ENCODE measurements at places on chromosomes 2 and 18.

GRCh38 chr18:28407681-28408080 lies 230.8 kb upstream of the CDH2 start:
- DNase-seq = no peak

DNA sequence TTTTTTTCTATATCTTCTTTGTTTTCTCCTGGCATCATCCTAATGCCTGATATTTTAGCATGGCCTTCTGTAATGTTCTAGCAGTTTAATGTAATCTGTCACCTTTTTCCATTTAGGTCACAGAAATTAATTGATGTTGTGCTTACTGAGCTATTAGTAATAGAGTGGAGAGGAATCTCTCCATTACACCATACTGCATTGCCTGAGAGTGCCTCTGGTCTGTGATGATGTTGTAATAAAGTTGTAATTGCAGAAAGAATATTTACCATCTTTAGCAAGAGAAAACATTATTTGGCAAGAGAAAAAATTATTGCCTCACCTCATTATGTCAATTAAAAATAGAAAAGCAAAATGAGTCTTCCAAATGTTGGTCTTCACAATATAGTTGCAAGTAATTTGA lies 213.2 kb downstream of the KCNJ3 start:
- no peak for DNase-seq

DNA sequence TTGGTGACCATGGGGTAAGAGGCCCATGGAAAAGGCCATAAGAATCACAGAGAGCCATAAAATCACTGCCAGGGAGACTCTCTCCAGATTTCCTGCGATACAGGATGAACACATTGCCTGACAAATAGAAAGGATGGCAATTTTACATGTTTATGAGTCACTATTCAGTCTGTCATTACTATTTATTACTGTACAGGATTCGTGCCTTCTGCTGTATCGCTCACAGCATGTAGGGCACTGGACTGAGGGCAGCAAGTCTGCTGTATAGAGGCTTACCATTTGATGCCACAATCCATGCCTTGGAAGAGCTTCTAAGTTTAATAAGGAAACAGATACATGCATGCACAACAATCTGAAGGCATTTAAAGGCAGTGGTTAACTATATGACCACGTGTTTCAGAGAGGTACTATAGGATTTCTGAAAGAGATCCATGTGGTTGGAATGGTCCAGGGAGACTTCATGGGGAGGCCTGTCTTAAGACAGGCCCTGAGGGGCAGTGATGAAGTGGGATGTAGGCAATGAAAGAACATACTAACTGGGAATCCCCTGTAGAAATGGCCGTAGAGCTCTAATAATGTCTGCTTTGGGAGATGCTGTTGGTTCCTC lies 702.4 kb upstream of the RAB6C start:
- no peak for DNase-seq

GRCh38 chr2:195493416-195493815 lies 163.6 kb upstream of the SLC39A10 start:
- no peak for DNase-seq

GRCh38 chr2:187338679-187339121 lies 109.4 kb downstream of the CALCRL start:
- no peak for DNase-seq

All from stimulated activated CD8-positive, alpha-beta memory T cell treated with anti-CD3 and anti-CD28 coated beads, Interleukin-15, amount 100 ng/mL, for 24 hours (primary cell).